ENCODE measurements at places on chromosomes 1 and 21.
A peak's percentile ranks its signal among the peaks of the same experiment; 100 is the strongest.

- no peak for DNase-seq
These were observed 10.7 kb downstream of the TIE1 start for GRCh38 chr1:43311521-43311920.

DNA sequence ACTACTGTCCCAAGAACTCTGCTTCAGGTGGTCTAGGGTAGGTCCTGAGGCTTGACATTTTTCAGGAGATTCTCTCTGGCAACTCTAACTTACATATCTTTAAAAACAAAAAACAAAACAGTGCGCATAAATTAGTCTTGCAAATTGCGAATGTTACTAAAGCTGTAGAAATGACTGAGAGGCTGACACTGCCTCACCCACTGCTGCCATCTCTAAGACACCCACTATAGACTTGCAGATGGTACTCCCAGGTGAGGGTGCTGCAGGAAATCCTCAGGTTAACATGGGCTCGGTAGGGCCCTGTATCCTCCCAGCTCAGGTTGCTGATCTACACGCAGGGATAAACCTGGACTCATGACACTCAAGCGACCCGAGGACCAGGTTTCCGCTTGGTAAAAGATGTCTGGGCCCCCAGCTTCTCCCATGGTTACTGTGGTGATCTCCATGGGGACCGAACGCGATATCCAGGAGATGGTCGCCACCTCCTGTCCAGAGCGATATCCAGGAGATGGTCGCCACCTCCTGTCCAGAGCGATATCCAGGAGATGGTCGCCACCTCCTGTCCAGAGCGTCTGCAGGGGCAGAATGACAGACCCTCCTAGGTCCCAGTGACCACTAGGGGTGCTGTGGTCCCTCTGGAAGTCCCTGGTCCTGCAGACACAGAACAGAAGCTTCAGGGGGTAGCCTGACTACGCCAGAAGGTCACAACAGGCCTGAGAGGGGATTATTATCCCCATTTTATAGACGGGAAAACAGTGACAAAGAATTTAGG lies 16.2 kb upstream of the LY9 start:
- DNase-seq: peak; percentile 13

- no peak for DNase-seq
These were observed 129.8 kb downstream of the TBX19 start for GRCh38 chr1:168410464-168410863.

DNA sequence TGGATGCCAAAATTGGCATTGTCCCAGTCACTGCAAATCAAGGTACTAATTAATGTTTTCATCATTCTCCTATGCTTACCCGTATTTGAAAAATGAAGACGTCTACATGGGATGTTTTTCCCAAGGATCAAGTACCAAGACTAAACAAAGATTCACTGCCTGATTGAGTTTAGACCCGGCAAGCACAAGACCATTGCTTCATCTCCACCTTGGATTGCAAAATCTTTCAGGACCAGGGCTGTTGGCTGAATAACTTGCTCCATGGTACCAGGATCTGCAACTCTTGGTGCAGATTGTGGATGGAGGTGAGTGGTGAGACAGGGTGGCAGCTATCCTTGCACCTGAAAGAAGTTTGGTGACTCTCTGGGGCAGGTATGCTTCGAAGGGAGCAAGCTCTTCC lies 122.5 kb upstream of the ETS2 start:
- no peak for DNase-seq

DNA sequence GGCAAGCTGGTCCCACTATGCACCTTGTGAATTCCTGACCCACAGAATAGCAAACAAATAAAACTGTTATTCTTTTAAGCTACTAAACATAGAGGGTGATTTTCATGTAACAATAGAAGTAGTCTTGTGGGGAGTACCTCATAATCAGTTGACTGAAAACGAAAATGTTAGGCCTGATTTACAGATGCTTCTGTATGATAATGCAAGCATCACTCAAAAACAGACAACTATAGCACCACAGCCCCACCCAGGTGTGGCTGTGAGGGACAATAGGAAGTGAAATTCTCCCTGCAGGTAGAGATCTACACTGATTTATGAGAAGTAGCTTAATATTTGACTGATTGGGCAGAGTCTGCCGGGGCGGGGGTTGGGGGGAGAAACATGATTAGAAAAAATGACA lies 26.5 kb upstream of the KRTAP19-8 start:
- DNase-seq: no peak

Data from AML-193 (cell line).